NCI-H2227 treated with DMSO at 0.1 percent for 48 hours (cell line): ENCODE measurements at places on chromosomes 5 and 9.

GRCh38 chr5:56369361-56369811, 136.3 kb upstream of the ANKRD55 start:
- no peak for DNase-seq

GRCh38 chr9:137453643-137454081, 5.5 kb downstream of the NSMF start:
- no peak for DNase-seq

DNA sequence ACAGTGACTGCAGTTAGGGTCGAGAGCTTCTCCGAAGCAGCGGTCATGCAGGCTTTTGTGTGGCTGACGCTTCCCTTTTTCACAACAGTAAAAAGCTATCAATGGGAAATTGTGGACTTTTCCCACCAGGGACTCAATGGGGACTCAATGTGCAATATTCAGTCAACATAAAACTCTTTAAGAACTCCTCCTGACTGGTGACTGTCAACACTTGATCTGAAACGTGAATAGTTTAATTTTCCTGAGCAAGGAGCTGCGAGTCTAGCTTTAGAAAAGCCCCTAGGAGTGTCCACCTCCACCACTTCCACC, 28.7 kb downstream of the EXOC3 start:
- DNase-seq, result no peak

GRCh38 chr5:72402381-72402890, 82.3 kb downstream of the PTCD2 start:
- DNase-seq, result no peak

GRCh38 chr9:133471551-133472276, 7.2 kb downstream of the SLC2A6 start:
- DNase-seq, result no peak

- DNase-seq, result no peak
Measured at GRCh38 chr5:154287136-154287535, 96.6 kb downstream of the GALNT10 start.

DNA sequence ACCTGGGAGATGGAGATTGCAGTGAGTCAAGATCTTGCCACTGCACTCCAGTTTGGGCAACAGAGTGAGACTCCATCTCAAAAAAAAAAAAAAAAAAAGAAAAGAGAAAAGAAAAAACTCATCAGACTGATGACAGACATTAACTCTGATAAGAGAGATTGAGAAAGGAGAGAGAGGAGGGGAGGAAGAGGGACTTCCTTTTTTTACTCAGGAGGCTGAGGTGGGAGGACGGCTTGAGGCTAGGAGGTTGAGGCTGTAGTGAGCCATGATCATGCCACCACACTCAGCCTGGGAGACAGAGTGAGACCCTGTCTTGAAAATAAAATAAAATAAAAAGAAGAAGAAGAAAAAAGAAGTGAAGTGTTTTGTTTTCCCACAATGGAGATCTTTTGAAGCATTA, 9.7 kb upstream of the MSMP start:
- DNase-seq, result no peak

- DNase-seq, result no peak
Measured at GRCh38 chr5:28254846-28255245, 1216.5 kb upstream of the CDH9 start.

DNA sequence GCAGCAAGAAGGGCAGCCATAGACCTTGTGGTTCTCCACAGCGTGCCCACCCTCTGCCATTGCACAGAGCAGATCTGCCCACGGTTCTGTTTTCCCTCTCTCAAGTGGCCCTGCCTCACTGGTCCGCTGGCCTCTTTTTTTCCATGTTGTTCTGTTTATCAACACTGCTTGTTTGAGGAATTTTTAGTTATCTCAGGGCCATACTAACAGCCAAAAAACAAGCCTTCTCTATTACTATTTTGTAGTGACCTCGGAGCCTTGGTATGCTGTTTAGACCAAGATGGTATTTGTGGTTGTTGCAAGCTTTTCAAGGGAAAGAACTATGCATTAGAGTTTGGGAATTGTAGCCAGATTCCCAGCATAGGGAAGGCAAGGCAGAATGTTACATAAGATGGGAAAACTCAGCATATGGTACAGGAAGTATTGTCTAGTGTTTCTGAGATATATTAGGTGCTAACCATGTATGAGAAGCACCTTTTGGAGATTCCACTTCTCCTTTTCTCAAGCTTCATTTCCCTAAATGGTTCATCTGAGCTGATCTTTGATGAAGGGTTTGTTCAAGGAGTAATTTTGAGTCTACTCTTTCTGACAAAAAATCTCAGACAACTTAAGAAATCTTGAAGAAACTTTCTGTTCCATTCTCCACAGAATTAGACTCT, 54.3 kb downstream of the NUP214 start:
- DNase-seq, result no peak

- no peak for DNase-seq
Measured at GRCh38 chr5:2892466-2893000, 141.1 kb upstream of the IRX2 start.

DNA sequence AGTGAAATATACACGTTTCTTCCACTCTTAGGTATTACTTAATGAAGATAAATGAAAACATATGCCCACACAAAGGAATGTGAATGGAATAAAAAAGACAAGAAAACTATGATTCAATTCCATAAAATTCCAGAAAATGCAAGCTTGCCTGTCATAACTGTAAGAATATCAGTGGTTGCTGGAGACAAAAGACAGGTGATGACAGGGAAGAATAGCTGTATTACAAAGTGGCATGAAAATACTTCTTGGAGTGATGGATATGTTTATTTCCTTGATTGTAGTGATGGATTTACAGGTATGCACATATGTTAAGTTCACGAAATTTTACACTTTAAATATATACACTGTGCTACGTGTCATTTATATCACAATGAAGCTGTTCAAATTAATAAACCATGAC, 553.3 kb downstream of the HTR1A start:
- DNase-seq, result no peak

GRCh38 chr9:133728856-133729616, 9.1 kb downstream of the SARDH start:
- no peak for DNase-seq

DNA sequence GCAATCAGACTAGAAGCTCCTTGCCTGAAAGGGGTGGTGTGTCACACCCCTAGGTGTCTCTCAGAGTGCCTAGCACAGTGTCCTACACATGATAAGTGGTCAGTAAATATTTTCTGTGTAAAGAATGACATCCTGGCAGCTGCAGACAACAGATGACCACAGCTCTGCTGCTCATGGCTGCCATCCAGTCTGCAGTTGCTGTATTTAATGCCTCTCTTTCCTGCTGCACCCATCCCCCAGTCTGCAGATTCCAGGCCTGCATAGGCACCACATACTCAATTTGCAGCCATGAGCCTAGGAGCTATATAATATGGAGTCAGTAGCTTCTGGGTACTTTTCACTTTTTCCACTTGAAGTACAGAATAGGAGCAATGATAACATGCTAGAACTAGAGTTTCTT, 94.9 kb upstream of the NR4A3 start:
- DNase-seq, result no peak

DNA sequence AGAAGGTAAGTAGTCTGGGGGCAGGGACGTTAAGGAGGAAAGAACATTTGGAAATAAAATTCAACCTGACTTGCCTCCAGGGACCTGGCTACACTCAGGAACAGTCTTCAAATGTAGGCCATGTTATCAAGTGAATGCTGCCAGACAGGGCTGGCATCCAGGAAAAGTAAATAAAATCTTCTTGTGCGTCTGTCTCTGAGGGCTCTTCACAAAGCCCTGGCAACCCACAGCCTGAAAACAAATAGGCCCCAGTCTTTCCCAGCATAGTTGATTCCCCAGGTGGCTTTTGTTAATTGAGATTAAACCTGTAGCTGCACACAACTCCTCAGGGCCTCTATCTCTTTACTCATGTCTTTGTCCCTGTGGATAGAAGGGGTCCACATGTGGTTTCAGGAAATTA, 55.4 kb downstream of the STK32A start:
- no peak for DNase-seq

DNA sequence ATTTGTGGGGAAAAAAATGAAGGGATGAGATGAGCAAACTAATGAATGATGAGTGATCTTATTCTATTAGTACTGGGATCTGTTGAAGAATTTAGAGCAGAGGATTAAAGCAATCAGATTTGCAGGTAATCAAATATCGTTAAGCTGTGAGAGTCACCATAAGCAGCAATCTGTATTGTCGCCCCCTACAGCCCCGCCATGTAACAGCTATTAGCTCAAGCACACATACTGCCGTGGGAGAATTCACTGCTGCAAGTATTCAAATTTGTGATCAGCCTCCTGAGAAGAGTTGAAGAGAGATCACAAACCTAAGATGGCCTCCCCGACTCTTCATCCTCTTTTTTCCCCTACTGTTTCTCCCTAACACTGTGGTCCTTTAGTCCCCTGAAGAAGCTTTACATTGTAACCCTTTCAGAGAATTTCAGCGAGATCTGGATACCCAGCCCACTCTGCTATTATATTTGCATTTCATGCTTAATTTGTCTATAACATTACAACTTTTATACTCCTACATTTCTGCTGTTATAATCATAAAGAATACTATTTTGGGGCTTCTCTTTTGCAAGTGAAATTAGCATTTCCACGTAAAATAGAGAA, 28.5 kb upstream of the PHF24 start:
- no peak for DNase-seq

DNA sequence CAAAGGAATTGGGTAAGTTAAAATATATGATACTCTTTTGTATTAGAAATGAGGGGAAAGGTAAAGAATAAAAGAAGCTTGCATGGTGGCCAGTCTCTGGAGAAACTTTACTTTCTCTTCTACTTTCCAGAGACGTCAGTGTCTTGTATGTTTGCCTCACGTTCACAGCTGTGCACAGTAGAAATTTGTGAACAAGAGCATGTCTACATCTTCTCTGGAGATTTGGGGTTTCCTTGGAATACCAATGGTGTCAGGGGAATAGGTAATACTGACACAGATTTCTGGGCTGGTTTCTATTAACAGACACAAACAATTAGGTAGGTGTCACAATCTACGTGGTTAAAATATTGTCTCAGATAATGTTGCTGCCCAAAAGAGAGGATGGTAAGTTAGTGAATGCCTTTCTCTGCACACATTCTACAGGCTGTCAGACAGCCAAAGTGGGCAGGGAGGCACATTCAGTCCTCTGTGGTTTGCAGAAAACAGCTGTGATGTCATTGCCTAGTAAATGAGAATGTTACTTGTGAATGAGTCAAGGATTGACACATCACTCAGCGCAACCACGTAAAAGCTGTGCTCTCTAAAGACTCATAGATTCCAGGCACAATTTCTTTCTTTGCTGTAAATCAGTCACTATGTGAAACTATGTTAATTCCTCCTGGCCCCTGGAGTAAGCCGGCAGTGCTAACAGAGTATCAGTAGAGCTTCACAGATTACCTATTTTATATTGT, 397.1 kb downstream of the MAN2A1 start:
- DNase-seq, result no peak

- DNase-seq, result no peak
Measured at GRCh38 chr5:115456539-115457040, 88.0 kb downstream of the FEM1C start.

DNA sequence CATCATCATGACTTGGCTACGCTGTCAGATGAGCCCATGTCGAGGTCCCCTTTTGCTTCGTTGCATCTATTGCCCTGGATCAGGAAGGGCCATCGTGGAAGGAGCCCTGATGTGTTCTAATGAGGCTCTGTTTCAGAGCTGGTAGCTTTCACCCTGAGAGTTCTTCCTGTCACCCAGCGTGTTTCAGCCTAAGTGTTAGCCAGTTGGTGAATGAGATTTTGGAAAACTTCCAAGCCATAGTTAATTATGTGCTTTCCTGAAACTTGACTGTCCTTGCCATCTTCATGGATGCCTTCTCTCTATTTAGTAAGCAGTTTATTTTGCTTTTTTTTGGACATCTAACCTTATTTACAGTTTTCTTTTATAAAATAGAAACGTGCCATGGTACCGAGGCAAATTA, 1695.4 kb upstream of the WWC1 start:
- no peak for DNase-seq

GRCh38 chr5:11584017-11584416, 320.2 kb downstream of the CTNND2 start:
- no peak for DNase-seq
